Left lung (tissue), 14 donors: ENCODE measurements at places on chromosomes 5 and 9. TPM values are rescaled to one million over a fixed set of nuclear protein-coding genes. Genes with fewer than 3 reads are reported as not detected.

DNA sequence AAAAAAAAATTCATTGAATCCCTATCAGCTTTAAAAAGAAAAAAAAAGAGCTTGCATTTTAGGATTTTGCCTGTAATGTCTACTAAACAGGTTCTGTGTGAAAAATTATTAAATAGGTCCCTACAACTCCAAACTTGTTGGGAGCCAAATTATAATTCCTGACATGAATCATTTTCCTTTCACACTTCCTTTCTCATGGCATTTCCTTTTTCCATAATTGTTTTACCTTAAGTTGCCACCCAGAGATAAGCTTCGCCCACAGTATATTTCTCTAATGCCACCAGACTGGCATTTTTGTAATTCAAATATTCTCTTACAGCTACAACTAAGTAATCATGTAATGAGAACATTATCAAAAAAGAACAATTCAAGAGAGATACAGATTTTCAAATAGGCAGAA is 348.8 kb downstream of the EFNA5 start:
- DNase-seq: no peak

DNA sequence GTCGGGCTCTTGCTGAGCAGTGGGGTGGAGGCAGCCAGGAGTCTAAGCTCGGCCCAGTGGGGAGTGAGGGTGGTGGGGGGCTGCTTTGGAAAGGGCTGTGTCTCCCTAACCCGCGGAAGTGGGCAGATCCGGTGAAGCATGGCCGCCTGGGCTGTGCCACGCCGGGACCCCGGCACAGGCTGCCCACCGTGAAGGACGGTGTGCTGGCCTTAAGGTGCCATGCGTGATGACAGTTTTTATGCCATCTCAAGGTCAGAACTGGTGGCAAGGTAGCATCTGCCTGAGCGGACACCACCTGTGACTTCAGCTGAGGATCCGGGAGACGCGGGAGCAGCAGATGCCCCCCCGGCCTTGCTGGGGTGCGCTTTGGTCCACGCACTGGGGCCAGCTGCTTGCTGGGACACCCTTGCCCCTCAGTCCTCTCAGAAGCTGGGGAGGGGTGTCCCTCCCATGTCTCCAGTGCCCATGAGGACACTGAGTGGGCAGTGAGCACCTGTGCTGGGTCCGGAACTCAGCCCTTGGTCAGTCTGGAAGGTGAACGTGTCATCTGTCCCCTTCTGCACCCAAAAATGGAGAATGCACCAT is 53.9 kb downstream of the AHRR start:
- DNase-seq: no peak

DNA sequence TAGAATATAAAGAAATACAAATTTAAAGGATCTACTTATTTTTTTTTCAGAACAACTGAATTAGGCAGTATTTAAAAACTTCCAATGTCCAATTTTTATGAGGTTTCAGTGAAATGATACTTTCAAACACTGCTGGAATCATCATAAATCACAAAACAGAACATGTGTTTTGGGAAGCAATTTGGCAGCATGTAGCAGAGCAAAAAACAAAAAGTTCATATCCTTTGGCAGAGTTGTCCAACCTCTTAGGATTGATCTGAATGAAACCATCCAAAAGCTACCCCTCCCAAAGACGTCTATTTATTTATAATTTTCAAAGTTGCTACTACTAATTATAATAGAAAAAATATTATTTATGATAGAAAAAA is 192.4 kb upstream of the PUM3 start:
- DNase-seq: no peak

DNA sequence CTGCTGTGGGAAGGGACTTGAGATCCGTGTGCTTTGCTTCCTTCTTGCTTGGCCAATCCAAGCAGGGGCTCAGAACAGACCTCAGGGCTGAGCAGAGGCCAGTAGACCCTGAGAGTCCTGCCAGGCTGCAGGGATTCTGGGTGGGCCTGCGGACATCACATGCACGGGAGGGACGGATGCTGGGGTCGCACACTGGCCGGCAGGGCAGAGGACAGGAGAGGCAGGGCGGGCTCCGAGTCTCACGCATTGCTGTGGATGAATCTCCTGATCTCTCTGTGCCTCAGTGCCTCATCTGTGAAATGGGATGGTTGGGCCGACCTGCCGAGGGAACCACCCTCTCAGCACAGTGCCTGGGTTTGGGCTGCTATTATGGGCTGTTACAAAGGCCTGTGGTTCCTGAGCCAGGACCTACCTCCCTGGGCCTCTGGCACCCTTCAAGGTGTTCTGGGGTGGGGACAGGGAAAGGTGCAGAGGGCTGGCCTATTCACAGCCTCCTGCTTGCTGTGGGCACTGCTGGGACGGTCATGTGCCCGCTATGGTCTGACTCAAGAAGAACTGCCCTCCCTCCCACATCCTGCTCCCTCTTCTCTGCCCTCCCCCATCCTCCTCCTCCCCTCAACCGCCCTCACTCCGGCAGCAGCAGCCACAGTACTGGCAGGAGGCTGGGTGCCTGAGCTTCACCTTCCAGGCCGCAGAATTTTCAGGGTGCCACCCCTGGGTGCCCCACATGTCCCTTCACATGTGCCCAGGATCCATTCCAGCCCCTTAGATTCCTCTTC is 43.3 kb downstream of the NCS1 start:
- DNase-seq: peak; percentile 78

DNA sequence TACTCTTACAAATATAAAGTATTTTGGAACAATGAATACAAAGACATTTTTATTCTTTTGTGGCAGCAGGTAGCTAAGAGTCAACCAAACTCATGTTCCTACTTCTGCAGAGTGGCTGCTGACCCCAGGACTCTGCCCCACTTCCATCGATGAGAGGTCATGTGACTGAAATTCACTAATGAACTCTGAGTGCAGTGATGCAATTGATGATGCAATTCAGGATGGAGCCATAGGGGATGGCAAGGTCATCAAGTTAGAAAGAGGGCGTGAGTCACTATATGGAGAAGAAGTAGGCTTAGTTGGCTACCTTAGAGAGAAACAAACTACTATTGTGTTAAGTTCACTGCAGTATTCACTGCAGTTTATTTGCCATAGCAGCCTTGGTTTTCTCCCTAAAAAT is 340.4 kb downstream of the CTNND2 start:
- no peak for DNase-seq

Gene GHR
- polyA plus RNA-seq: 19.2 TPM

Gene FAXDC2
- 35.3 TPM for polyA plus RNA-seq
